ENCODE measurements at places on chromosomes 11 and 22. TPM values are rescaled to one million over a fixed set of nuclear protein-coding genes. Genes with fewer than 3 reads are reported as not detected.

- no peak for DNase-seq
Measured at GRCh38 chr11:44316659-44317240, 6.8 kb upstream of the ALX4 start.

GRCh38 chr11:16347928-16348685 is 8.2 kb downstream of the SOX6 start:
- peak; percentile 77 for DNase-seq

DNA sequence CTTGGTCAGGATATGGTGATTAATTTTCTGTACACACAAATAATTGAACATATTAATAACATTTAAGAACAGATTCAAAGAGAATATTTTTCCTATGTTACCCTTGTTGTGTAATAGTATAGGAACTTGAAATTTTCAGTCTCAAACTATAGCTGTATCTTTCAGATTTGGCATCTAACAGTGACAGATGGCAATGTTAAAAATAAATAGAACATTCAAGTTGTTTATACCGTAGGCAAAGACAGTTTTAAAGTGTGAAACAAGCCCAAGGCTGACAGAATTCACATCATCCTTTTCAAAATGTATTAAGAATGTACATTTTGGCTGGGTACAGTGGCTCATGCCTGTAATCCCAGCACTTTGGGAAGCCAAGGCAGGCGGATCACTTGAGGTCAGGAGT is 92.6 kb upstream of the TP53AIP1 start:
- DNase-seq: no peak

GRCh38 chr11:66055021-66055420 is 2.9 kb downstream of the SF3B2 start:
- DNase-seq: no peak

The ST3GAL4 gene
- 12.4 TPM for total RNA-seq

DNA sequence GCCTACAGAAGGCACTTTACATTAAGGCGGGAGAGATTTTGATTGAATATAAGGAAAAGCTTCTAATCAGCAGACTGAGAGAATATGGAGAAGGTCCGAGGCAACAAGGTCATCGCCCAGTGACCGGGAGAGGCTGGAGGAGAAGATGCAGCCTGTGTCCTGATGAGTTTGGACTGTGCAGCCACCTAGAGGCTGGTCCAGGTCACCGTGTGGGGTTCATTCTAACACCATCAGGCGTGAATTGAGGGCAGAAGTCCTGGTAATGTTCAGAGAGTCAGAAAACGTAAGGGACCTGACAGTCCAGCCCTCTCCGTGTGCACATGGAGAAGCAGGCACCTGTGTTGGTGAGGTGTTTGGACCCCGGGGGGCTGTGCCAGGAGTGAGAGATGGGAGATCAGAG is 102.7 kb downstream of the FEZ1 start:
- no peak for DNase-seq

- no peak for DNase-seq
Measured at GRCh38 chr11:295351-296170, 3.8 kb downstream of the IFITM5 start.

The IGF2 gene
- total RNA-seq: 29.8 TPM

Data from gastrocnemius medialis (tissue), 4 donors.